HFFc6 (cell line): ENCODE measurements at places on chromosomes 12 and 14. TPM values are rescaled to one million over a fixed set of nuclear protein-coding genes. Genes with fewer than 3 reads are reported as not detected.

Gene CLEC6A
- total RNA-seq, result not detected in 3 replicates

GRCh38 chr12:66808606-66809005, 129.7 kb upstream of the GRIP1 start:
- no peak for DNase-seq

DNA sequence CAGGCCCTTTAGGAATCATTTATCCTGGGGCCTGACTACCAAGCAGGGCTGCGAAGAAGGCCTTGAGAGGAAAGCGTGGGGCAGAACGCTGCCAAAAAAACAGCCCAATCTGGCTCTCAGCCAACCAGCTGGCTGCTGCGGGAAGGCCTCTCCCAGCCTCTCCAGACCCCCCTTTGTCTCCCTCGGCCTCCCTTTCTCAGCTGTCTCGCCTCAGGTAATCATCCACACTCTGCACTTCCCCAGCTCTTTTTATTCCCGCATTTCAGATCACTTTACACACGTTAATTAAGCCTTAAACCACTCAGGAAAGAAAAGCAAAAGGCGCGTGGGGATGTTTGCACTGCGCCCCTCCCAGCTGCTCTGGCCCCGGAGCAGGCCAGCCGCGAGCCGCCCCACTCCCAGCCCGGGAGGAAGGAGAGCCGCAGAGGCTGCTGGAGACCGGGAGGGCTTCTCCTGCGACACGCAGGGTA, 208.2 kb upstream of the FOXN3 start:
- DNase-seq, result no peak

- no peak for DNase-seq
Observed at GRCh38 chr12:33044447-33044846, 147.9 kb upstream of the PKP2 start.

- no peak for DNase-seq
Observed at GRCh38 chr14:68981139-68981538, 2.0 kb upstream of the ACTN1 start.
